Activated T-helper 2 cell treated with anti-CD3 and anti-CD28 coated beads, Interferon-gamma antibody, Interleukin-2, Interleukin-4, amounts not matched to agents 10 μg/mL and 5 μg/mL and 100 μg/mL, durations not matched to agents 14 hours and 24 hours and 36 hours (primary cell): ENCODE measurements at places on chromosomes 3 and 15. TPM values are rescaled to one million over a fixed set of nuclear protein-coding genes. Genes with fewer than 3 reads are reported as not detected.
A peak's percentile ranks its signal among the peaks of the same experiment; 100 is the strongest.

Gene SEMA3F
- 0.11 and 0.21 TPM in 2 replicates for total RNA-seq

Gene HRG
- total RNA-seq = not detected in 2 replicates

Gene PRR23A
- total RNA-seq = not detected in 2 replicates

Gene TMEM212
- 0.09 TPM in 1 of 2 replicates, not detected in the other for total RNA-seq

DNA sequence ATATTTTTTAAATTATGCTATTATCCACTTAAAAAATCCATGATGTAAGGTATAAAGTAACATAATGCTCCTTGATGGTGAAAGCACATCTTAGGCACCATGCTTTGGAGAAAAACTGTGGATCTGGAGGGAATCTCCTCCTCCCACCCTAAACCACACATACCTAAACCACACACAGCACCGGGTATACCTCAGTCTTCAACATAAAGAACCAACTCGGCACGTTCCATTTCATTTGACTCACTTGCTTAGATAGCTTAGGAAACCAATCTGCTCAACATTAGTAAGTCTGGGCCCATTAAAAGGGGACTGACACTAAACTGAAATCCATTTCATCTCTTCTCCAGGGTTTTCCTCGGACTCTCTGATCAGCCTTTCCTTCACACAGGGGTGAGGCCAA, 945.7 kb upstream of the CFAP20DC start:
- H3K27me3 ChIP-seq = no peaks in the 10 kb centered on the region
- DNase-seq = no peak
- H3K4me1 ChIP-seq = peaks cover 52% of the 10 kb centered on the region
- H3K4me3 ChIP-seq = peak overlapping the region; percentile 18
- H3K36me3 ChIP-seq = peaks cover 64% of the 10 kb centered on the region
